ENCODE measurements at places on chromosomes 2 and 18.

DNA sequence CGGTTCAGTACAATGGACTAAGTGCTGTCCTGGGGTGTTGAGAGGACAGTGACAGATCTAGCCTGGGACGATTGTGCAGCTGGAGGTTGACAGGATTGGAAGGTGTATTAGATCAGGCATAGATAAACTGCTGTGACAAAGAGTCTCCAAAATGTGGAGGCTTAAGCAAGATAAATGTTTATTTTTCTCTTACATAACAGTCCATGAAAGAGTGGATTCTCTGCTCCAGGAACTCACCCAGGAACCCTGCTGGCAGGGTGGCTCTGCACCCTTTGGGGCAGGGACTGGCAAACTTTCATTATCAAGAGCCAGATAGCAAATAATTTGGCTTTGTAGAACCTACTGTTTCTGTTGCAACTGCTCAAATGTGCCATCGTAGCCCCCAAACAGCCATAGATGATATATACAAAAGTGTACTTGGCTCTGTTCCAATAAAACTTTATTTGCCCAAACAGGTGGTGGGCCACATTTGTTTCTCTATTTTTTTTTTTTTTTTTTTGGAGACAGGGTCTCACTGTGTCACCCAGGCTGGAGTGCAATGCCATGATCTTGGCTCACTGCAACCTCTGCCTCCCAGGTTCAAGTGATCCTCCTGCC is 9.7 kb downstream of the HRH4 start:
- DNase-seq, result no peak

DNA sequence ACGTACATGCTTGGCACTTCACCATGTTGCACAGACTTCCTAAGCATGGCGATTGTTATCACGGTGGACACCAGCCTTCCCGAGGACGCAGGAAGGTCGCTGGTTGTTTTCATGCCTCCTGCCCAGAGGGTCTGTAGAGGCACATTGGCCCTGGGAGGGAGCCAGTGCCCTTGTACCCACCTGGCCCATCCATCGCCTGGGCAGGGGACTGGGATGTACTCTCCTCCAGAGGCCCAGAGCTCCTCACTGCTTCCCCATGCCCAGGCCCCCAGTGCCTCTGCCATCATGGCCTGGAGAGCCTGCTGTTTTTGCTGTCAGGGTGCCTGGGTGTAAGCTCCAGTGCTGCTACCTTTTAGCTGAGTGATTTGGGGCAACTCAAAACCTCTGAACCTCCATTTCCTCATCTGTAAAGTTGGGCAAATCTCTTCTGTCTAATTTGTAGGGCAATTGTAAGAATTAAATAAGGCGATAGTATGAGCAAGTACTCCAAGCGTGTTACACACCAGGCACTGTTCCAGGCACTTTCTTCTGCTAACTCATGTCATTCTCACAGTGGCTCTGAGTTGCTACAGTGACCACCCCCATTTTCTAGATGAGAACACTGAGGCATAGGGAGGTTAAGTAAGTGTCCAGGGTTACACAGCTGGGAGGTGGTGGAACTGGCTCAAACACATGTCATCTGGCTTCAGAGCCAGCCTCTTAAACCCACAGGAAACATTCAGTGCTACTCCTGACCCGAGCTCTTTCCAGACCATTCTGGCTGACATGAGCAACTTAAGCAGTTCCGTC is 45.3 kb downstream of the GREB1 start:
- DNase-seq, result no peak

DNA sequence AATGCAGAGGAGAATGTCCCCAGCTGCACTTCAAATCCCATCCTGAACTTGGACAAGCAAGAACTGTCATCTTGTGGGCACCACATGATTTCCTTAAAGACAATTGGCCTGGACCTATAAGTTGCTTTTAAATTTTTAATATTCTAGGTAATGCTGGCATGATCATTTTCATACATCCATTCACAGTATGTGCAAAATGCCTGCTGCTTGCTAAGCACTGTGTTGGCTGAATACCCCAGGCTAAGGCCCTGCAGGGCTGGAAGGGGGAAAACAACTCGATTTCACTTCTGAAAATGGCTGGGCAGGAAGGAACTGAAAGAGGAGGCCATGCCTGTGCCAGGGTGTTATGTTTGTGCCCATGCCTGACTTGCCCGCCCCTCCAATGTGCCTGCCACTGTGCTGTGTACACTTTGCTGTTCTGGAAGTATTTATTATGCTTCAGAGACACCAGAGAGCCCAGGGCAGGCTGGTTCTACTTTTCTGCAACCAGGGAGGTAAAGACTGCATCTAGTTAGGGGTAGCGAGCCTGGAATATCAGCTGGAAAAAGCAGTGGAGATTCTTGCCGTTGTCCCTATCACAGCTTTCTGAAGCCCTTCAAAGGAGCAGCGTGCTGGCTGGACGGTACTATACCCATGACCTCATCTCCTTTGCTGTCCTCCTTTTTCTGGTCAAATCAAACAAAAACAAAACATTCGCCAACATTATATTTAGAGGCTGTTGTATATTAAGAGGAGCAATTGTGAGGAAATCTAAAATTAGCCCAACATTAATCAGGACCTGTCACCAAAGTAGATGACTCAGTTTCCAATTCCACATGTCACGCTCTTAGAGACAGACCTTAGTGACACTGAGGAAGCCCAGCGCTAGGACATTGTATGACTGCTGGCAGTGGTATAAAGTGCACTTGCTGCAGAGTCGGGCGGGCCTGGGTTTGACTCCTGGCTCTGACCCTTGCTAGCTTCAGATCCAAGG is 158.1 kb downstream of the DDX1 start:
- DNase-seq, result no peak

GRCh38 chr2:233822101-233822771 is 32.1 kb downstream of the HJURP start:
- no peak for DNase-seq

GRCh38 chr2:18566145-18566769 is 5.8 kb upstream of the RDH14 start:
- no peak for DNase-seq

DNA sequence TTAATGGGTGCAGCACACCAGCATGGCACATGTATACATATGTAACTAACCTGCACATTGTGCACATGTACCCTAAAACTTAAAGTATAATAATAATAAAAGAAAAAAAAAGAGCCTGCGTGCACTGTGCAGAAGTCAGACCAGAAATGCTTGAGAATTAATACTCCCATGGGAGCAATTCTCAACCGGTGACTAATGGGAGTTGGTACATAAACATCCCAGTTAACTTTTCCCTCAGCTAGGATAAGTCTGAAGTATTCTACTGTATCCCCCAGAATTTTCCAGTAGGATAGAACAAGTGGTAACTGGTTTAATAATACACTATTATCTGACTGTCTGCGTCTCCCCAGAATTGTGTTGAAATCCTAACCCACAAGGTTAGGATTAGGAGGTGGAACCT is 113.6 kb upstream of the COL5A2 start:
- no peak for DNase-seq

DNA sequence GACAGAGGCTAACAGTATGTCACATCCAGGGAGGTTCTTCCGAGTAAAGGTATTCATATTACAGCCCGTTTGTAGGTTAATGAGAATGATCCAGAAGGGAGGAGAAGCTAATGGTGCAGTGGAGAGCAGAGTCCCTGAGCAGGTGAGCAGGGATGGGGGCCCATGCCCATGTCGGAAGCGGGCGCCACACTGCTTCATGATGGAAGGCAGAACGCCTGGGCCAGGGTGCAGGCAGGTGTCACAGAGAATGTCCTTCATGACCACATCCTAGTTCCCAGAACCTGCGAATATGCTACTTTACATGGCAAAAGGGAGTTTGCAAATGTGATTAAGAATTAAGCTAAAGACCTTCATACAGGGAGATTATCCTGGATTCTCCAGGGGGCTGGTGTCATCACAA is 4.0 kb downstream of the HES6 start:
- no peak for DNase-seq

- no peak for DNase-seq
These were observed 598.1 kb downstream of the RNF144A start for GRCh38 chr2:7515327-7515726.

DNA sequence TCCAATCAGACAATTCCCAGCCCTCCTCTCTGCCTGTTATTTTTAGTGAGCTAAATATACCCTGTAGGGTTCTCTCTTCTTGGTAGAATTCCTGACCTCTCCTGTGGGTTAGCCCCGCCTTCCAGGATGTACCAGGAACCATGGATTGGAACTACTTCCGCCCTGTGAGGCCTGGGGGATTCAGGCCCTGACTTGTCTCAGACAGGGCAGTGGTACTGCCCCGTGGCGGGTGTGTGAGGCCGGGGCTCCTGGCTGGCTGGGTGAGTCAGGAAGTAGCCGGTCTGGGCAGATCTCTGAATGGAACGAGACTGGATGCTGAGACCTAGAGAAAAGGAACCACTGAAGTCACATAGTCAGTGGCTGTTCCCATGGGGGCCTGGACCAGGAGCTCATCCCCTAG is 50.5 kb downstream of the DYSF start:
- no peak for DNase-seq

- no peak for DNase-seq
These were observed 15.8 kb downstream of the SERTAD2 start for GRCh38 chr2:64637931-64638330.

- DNase-seq, result no peak
These were observed 258.5 kb downstream of the TWIST2 start for GRCh38 chr2:239106314-239106908.

- peak; percentile 12 for DNase-seq
These were observed 51.4 kb downstream of the KIF5C start for GRCh38 chr2:148926291-148926961.

- no peak for DNase-seq
These were observed 32.5 kb upstream of the REG3G start for GRCh38 chr2:78992807-78993517.

GRCh38 chr2:60350791-60351190 is 202.7 kb downstream of the BCL11A start:
- no peak for DNase-seq

GRCh38 chr2:84807063-84807485 is 73.8 kb downstream of the TRABD2A start:
- DNase-seq, result no peak

DNA sequence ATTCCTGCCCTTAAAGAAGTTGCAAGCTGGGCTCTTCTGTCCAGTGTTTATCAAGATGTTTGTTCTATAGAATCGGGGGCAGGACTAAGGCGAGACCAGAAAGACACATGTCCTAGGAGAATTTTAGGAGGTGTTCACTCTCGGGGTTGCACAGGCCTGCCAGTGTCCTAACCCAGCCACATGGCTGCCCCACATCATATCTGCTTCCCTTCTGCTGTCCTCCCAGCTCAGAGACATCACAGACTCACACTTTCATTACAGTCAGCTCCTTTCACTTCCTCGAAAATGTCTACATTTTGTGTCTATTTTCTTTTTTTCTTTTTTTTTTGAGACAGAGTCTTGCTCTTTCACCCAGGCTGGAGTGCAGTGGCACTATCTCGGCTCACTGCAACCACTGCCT is 10.7 kb upstream of the MRO start:
- no peak for DNase-seq

DNA sequence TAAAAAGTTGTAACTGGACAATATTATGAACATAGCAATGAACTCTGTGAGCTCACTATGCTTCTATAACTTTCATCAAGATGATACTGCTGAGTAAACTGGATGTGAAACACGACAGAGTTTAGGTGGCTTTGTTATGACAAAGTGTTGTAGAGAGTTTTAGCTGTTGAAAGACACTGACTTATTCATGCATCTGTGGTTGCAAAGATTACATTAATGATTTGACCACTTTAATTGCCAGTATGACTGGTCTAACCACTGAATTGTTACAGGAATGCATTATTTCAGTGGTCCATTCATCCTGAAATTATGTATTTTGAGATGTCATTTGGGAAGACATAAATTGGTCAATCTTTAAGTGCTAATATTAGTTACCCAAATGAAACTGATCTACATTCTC is 117.9 kb downstream of the SPHKAP start:
- DNase-seq, result no peak

DNA sequence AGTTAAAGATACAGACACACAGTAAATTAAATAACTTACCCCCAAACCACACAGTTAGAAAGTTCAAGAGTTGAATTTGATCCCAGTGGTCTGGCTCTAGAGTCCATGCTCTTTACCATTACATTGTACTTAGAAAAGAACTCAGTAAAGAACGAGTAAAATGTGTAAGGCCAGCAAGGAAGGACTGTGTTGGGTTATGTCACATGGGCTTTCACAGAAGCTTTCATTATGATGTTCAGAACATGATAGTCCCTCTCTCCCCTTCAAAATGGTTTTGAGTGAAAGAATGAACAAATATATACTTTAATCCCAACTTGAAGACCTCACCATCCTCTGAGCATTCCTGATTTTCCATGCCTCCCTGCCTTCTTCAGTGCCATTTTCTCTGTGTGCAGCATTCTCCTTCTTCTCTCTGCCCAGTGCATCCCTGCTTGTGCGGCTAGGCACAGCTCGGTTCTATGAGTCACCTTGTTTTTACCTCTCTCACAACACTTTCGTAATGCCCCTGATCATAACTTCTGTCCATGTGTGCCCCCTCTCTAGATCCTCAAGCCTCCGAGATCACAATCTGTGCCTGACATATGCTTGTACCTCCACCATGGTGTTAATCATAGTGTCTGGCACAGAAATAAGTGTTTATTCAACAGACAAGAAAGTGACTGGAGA is 22.0 kb downstream of the RASGRP3 start:
- DNase-seq, result no peak

DNA sequence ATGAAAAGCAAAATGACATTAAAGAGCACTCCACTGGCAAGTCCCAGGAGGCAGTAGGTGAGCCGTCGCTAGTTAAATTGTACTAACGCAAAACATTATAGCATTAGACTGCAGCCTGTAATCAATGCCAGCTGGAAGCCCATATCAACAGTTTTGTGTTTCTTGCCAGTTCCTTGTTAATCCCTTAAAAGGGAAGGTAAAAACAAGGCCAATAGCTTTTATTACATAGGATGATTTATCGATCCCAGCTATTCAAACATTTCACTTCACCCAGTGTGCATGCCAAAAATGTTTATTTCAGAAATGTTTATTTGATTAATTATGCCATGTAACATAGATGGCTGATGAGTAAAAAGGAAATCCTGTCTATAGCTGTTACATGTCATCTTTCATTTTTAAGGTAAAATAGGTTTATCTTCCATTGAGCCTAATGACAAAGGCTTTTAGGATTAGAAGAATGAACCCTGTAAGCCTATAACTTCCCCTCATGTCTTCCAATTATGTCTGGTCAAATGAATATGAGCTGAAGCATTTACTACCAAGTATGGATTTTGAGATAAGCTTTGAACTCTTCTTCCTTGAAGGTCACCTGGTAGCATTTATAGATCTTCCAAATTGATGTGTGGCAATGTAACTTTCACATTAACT is 591.2 kb downstream of the RNF144A start:
- no peak for DNase-seq

DNA sequence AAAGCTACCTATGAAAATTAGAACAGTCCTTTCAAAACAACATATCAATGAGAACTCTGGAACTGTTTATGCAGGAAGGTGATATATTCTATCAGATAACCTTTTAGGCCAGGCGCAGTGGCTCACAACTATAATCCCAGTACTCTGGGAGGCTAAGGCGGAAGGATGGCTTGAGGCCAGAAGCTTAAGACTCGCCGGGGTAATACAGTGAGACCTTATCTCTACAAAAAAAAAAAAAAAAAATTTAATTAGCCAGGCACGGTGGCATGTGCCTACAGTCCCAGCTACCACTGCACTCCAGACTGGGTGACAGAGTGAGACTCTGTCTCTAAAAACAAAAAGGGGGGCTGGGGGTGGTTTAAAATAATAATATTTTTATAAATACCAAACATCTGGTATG is 77.9 kb downstream of the OSBPL1A start:
- no peak for DNase-seq
